ENCODE measurements at places on chromosomes 2 and 18. TPM values are rescaled to one million over a fixed set of nuclear protein-coding genes. Genes with fewer than 3 reads are reported as not detected.

DNA sequence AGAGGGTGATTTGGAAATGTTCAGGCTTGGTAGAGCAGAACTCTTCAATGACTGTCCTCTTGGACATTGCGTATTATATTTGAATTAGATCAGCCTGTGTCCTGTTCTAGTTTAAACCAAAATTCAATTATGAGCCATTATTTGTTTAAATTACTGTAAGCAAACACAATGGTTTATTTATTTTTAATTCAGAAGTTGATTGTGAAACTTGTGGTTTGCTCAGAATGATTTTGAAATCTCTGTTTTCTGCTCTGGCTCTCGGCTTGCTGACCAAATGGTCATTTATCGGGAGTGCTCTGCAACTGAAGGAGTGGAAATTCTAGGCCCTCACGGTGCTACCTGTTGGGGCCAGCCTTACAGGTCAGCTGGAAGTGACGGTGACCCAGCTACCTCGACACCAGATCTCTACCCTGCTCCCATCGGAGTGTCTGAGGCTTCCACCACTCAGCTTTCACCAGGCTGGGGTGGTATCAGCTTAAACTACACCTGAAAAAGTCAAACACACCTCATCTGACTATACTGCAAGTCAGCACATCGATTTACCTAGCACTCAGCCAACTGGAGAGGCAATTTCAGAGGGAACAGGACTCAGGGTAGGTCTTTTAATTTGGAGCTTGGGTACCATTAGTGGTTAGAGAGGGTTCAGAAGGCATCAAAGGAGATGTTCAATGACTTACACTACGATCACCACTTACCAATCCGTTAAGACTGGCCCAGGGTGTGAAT, 36.8 kb upstream of the GPD2 start:
- no peak for DNase-seq

GRCh38 chr2:31271851-31272267, 37.9 kb downstream of the EHD3 start:
- no peak for DNase-seq

DNA sequence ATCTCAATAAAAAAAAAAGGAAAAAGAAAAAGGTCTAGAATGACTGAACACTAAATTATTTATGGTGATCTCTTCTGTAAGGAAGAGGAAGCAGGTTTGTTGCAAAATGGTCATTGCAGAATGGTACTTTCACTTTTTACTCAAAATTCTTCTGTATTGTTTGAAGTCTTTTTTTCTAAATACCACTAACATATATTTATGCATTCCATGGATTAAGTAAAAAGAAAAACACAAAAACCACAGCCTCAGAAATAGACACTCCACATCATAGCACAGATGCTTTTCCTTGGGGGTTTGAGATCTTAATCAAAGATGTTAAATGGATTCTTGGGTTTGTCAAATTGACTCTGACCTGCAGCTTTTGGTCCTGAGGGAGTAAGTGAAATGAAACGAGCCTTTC, 47.4 kb downstream of the RHOB start:
- no peak for DNase-seq

DNA sequence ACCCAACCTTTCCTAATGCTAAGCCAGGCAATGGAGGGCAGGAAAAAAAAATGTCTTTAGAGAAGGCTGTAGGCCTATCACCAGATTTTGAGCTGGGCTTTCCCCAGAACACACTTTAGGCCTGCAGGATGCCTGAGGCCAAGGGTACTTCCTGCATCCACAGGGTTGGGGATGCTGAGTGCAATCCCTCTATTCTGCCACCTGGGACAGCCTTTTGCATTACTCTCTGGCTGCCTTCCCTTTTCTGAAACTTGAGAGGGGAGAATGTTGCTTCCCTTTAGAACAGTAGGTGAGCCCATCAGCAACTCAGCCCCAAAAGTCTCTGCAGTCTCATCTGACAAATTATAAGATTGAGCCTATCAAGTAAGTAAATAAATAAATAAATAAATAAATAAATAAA, 195.2 kb downstream of the SLC8A1 start:
- DNase-seq, result no peak

DNA sequence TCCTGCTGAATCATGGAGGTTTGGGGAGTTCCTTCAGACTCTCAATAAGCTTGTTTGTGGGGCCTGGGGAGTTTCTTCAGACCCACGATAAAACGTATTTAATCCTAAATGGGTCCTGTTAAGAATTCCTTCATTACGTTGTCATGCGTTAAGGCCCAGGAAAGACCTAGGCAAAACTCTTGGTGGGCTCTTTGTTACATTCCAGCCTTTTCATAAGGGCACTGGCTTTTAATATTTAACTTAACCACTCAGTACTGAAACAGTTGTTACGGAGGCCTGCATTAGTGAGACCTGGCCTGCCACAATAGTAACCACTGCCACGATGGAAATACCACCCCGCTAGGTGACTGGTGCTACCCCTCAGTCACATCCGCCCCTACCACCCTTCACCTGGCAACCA, 17.5 kb upstream of the BIN1 start:
- DNase-seq, result no peak

GRCh38 chr2:75998451-75998850, 287.7 kb upstream of the GCFC2 start:
- DNase-seq, result no peak

- no peak for DNase-seq
Observed at GRCh38 chr2:82803307-82803706, 1655.8 kb downstream of the SUCLG1 start.

GRCh38 chr2:36486521-36487044, 111.4 kb downstream of the FEZ2 start:
- no peak for DNase-seq

DNA sequence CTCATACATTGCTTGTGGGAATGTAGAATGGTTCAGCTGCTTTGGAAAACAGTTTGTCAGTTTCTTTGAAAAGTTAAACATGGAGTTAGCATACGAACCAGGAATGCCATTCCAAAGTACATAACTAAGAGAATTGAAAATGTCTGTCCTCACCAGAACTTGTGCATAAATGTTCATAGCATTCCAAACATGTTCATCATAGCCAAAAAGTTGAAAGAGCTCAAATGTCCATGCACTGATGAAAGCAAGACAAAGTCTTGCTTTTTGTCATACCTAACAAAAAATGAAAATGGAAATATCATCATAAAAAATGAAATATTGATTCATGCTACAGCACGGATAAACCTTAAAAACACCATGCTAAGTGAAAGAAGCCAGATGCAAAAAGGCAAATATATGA, 408.8 kb upstream of the UBE2E3 start:
- no peak for DNase-seq

The PDCL3 gene
- 41.6 TPM for polyA plus RNA-seq

The ORC4 gene
- polyA plus RNA-seq, result 13.9 TPM

The LYPD1 gene
- polyA plus RNA-seq, result 0.07 TPM
